ENCODE measurements at places on chromosomes 1 and 21. TPM values are rescaled to one million over a fixed set of nuclear protein-coding genes. Genes with fewer than 3 reads are reported as not detected.

DNA sequence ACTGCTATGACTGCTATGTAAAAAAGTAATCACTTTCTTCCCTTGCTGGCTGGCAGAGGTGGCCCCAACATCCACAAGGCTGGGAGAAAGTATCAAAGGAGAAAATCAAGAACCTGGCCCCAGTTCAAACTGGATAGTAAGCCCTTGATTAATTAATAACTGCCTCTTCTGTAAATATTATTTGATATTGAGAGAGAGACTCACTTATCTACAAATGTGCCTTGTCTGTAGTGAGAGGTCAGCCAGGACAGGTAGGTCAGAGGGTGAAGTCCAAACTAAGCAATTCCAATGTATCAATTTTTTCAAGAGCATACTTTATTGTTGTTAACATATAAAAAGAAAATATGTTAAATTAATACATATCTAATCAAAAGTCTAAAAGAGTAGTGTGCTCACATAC lies 23.8 kb upstream of the TARBP1 start:
- DNase-seq: no peak

DNA sequence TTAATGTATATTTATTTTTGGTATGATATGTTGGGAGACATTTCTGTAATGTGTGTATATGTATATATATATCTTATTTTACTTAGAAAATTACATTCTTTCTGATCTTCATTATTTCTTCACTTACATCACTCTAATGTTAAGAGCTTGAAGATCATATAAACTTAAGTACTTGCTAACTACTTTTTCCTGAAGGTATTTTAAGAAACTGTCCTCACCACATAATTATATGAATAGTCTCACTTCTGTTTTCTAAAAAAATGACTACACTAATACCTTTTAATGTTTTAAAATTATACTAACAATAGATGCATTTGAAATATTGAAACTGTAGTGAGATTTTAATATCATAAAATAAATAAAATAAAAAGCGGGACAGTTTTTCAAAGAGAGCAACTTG lies 377.1 kb downstream of the LRRIQ3 start:
- DNase-seq: no peak

DNA sequence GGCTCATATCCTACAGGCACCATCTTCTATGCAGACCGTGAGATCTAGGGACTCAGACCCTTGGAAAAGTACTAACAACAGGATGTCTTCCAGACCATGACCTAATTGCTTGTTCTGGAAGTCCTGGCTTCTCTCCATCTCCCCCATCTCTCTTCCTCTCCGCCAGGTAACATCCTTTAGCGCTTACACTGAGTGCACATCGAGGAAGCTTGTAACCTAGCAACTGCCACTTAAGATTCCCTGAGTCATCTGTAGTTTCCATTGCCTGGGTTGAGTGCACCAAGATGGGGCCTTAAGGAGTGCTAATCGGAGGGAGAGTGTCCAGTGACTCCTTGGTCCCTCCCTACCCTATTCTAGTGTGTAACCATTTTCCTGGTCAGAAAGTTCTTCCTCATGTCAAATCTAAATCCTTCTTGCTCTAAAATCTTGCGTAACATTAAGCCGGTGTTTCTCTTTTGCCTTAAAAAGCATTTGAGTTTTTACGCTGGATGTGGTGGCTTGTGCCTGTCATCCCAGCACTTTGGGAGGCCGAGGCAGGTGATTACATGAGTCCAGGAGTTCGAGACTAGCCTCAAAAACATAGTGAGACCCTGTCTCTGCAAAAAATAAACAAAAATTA lies 9.7 kb downstream of the KLHDC8A start:
- no peak for DNase-seq

GRCh38 chr1:205729945-205730610 lies 19.9 kb downstream of the NUCKS1 start:
- no peak for DNase-seq

- DNase-seq: no peak
Observed at GRCh38 chr1:2628933-2629626, 3.7 kb downstream of the MMEL1 start.

DNA sequence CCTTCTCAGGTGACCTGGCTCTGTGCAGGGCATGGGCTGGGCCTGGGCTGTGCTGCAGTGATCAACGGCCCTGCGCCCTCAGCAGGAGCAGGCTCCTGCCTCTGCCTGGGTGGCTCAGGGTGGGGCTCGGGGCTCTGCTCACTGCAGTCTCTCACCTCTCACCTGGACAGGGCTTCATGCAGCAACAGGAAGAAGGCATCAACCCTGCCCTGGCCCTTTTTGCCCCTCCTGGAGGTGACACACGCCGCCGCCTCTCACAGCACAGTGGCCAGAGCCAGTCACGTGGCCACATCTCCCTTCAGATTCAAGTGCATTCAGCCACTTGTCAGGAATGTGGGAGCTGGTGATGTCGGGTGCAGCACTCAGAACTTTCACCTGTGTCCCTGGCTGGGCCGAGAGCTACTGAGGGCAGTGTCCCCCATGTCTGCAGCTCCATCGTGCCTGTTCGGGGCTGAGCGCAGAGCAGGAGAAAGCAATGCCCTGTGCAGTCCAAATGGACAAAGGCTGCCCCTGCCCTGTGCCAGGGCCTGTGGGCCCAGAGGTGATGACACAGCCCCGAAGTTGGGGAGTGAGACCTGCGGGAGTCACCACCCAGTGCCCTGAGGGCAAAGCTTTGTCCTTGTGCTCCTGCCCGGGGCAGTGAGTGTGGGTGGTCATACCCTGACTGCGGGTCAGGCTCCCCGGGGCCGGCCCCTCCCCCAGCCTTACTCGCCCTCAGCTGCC lies 314.0 kb downstream of the PTPRU start:
- no peak for DNase-seq

DNA sequence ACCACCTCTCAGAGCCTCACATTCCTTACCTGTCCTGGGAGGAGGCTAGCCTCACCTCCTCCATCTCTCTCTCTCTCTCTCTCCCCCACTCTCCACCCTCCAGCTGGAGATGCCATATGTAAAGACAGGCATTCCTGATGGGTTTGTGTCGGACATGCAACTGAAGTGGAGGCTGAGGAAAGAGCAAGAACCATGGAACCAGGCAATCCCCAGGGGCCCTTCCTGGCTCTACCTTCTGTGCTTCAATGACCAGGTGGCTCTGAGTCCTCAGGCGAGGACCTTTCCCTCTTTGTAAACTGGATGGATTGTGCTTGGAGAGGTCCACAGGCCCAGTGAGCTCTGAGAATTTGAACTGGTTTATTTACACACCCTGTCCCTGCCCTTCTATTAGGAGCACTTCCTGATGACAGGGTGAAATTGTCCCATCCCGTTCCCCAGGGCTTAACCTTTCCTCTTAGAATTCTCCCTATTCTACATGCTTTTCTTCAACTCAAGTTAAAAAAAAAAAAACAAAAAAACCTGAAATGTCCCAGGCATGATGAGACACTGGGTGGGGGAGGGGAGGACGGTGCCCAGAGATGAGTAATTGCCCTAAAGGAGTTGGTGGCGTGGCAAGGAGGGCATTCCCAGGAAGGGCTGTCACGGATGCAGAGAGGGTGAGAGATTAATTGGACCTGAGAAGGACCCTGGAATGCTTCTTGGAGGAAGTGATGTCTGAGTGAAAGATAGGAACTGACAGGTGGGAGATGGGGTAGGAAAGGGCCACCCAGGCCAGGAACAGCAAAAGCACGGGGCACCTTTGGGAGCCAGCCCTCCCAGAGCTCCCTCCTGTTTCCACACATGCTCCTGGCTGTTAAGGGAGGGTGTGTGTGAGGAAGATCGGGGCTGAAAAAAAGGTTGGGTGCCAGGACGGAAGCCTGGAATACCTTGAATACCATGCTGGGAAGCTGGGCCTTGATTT lies 50.2 kb upstream of the WASF2 start:
- no peak for DNase-seq

DNA sequence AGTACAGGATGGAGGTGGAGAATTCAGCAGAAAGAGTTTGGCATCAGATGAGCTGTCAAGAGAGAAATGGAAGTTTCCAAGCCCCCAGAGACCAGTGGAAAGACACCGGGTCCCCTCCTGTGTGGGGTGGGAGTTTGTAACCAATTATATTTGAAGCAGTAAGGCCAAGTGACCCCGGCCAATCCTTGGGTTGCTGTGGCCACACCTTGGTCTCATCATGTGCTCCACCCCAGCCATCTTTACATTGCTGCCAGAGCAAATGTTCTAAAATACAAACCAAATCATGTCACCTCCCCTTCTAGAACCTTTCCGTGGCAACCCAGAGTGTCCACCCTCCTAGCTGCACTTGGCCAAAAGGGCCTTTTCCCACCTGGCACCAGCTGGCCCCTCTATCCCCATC lies 86.1 kb downstream of the KCNN3 start:
- DNase-seq: no peak

The CCDC17 gene
- total RNA-seq: 5.9 TPM

All from activated T-cell treated with anti-CD3 and anti-CD28 coated beads, Interleukin-2, amount 50 U/mL, for 72 hours (primary cell).